ENCODE measurements at places on chromosomes 6 and 20.
A peak's percentile ranks its signal among the peaks of the same experiment; 100 is the strongest.

- no peak for DNase-seq
Observed at GRCh38 chr6:94389218-94389617, 969.9 kb upstream of the EPHA7 start.

DNA sequence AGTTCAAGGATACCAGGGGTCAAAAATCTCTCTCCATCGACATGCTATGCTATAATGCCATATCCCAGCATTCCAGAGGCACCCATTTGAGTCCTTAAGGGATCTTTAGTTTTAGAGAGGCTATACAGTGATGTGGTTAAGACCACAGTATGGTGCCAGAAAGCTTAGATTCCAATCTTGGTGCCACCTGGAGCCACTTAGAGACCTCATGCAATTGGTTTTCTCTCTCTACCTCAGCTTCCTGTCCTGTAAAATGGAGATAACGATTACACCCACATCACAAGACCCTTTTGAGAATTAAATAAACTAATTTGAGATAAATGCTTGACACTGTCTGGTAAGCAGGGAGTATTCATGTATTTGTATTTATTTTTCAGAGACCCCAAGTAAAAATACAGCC, 39.0 kb downstream of the PLAGL1 start:
- DNase-seq: no peak

DNA sequence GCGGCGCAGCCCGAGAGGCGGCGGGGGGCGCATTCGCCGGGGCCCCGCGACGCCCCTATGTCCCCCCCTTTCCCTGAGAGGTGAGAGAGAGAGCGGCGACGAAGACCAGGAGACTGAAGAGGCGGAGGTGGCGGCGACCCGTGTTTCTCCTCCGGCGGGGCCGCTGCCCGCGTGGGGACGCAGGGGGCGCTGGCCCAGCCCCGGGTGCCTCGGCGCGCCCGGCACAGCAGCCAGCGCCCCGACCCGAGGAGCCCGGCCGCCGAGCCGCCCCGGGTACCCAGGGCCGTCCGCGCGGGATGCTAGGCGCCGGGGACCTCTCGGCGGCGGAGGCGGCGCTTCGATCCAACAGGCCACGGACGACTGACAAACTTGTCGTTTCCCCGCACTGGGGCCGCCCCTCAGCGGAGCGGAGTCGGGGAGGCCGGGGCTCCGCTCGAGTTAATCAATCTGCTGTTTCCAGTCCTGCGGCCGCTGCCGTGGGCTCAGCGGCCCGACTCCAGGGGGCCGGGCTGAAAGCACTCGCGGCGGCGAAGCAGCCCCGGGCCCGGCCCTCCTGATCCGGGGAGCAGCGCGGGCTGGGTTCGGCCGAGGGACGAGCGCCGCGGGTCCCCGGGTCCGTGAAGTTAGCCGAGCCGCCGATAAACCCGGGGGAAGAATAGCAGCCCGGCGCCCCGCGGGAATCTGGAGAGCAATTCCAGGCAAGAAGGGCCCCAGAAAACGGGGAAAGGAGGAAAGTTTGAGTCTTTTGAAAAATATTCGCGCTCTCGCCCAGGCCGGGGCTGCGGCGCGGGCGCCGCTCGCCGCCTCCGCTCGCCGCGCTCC, 631 bp downstream of the MDGA1 start:
- peak; percentile 26 for DNase-seq

DNA sequence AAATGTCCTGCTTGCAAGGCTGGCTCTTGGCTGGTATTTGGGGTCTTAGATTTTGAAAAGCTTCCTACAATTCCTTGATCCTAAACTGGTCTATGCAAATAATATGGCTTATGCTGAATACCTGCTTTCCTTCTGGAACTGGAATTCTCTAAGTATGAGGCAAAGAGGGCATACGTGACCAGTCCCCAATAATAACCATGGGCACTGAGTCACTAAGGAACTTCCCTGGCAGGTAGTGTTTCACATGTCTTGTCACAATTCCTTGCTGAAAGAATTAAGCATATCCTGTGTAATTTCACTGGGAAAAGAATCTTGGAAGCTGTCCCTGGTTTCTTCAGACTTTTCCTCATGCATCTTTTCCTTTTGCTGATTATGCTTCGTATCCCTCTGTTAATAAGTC, 106.5 kb downstream of the MMS22L start:
- DNase-seq: no peak

DNA sequence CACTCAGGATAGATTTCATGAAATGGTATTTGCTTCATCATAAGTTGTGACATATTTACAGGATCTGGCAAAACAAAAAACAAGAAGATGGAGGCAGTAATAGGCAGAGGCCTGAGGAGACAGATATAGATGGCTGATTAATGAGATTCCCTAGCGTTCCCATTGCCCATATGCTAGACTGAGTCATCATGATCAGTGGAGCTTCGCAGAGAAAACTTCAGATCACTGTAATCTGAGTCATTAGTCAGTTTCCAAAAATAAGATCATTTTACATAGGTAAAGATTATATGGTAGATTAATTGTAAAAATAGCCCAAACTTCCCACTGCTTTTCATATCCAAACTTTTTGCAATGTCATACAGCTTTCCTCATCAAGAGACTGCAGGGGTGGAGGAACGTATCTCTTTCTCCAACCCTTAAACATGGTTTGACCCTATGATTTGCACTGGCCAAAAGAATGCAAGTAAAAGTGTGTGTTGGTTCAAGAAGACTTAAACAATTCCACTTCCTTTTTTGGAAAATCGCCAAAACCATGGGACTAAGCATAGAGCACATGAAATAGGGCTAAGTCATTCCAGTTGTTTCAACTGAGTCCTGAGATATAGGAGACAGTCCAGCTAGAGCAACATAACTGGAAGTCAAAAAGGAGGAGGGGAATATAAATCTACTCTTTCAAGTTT, 626.0 kb downstream of the RNF144B start:
- DNase-seq: no peak

DNA sequence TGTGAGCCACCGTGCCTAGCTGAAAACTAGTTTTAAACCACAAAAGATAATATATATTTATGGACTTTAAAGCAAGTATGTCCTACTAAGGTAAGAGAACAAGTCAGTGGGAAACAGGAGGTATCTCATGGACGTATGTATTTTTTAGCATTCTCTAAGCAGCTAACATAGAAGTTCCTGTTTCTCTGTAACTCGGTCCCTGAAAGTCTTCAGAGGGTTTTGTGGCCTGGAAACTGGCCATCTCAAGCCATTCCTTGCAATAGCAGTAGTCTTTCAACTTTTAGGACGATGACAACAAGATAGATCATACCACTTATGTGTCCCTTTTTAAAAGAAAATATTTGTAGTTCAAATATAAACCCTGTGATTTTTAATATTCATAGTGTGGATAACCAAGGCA, 95.6 kb upstream of the RALGAPA2 start:
- no peak for DNase-seq

- no peak for DNase-seq
Observed at GRCh38 chr20:43567477-43567876, 8.7 kb downstream of the SGK2 start.

DNA sequence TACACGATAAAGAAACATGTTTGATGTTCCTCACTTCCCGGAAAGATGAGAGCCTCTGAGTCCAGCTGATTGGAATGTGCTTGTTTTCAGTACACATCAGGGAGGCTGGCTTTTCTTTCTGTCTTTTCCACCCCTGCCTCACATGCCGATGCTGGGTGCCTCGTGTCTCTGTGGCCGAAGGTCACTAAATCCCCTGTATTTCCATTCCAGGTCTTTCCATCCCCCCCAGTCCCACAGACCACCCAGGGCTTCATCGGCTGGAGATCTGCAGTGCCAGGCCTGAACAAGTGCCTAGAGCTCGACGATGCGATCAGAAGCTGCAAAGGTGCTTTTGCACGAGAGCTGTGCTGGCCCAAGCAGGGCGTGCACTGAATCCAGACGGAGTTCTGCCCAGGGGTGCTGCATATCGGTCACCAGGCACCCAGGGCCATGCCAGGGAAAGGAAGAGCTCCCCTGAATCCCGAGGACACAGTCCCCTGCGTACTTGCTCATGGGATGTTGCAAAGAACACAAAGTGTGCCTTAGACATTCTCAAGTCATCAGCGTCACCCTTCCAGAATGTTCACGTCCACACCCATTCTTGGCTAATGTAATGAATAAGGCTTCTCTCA, 67.9 kb downstream of the ANKRD60 start:
- no peak for DNase-seq

GRCh38 chr6:70520575-70520974, 46.2 kb upstream of the SDHAF4 start:
- no peak for DNase-seq

- DNase-seq: no peak
Observed at GRCh38 chr6:72624557-72625160, 2.8 kb downstream of the KCNQ5 start.

DNA sequence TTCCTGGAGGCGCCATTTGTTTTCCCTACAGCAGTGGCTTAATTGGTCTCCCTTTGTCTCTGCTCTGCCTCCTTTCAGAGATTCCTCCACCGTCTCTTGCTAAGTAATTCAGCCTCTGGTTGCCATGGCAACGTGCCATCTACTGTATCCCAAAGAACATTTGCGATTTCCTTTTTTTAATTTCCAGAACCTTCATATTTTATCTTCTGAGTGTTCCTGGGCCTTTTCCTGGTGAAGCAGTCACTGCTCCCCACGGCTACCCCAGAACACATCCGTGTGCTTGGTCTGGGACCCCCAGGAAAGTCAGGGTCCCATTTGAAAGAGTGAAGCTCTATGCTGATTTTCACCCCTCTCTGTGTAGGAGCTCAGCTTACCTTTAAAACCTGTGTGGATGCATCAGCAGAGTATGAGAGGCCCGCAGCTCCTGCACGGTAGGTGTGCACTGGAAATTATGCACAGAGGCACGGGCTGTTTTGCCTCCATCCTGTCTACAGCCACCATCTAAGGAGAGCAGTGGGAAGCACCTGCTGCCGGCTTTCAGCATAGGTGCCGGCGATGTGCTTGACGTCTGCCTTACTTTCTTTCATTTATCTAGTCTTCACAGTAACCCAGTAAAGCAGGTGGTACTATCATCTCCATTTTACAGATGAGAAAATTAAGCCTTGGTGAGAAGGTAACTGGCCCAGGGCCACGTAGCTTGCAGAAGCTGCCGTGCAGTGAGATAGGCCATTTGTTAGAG, 122.8 kb downstream of the SYCP2 start:
- no peak for DNase-seq

DNA sequence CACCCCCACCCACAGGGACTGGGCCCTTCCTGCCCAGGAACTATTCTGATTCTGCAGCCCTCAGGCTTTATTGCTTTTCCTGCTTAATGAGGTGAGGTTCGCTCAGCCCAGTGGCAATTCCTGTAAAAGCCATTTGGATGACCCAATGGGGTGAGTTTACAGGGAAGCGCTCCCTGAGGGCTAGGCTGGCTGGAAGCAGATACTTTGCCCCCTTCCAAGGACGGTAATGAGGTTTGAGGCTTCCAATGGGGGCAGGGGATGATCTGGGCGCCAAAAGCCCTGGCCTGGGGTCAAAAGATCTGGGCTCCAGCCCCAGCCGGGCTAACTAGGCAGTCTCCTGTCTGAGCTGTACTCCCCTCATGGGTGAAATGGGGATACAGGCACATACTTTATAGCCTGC, 41.8 kb downstream of the RIPOR3 start:
- no peak for DNase-seq

GRCh38 chr20:33296206-33296605, 13.2 kb downstream of the BPIFB1 start:
- DNase-seq: no peak

DNA sequence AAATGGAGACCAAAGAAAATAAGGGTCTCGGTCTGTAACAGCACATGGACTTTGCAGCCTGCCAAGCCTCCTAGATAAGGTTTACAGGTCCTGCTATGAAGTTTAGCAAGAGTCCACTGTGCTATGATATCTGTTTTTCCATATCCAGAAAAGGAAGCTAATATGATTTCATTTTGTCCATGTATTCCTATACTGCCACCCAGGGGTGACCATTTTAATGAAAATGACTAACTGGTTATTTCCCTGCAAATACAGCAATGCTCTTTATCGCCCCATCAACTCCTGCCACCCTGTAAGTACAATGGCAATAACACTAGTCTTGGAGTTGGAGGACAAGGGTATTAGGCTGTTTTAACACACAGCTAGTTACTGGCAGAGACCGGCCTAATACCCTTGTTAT, 115.2 kb upstream of the GLP1R start:
- DNase-seq: no peak

- DNase-seq: no peak
Observed at GRCh38 chr6:39901116-39901655, 33.1 kb downstream of the MOCS1 start.

DNA sequence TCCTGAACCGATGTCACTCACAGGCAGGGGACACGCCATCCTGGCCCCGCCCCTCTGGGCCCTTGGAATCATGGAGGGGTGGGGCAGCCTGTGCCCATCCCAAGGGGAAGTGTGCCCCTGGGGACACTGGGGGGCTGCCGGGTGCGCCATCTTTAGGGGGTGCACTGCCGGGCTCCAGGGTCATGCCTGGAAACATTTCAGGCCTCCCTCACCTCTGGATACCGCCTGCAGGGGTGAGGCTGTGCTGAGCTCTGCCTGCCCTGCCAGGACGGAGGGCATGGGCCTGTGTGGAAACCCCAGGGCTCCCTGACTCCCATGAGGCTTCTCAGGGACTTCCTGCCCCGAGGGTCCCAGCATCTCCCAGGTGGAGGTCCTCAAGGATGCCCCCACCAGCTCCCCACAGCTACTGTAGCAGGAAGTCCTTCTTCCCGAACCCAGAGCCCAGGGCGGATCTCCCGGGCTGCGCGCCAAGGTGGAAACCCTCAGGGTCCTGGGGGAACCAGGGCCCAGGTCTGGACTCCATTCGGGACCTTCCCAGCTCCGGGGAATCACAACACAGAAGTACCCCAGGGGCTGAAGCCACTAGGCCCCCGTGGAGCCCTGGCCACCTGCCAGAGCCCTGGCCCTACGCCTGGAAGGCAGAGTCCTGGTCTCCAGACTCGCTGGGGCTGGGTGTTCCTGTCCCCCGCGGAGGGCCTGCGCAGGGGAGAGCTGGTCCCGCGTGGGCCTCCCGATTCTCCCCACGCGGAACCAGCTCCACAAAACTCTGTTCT, 15.6 kb downstream of the CHRNA4 start:
- no peak for DNase-seq

DNA sequence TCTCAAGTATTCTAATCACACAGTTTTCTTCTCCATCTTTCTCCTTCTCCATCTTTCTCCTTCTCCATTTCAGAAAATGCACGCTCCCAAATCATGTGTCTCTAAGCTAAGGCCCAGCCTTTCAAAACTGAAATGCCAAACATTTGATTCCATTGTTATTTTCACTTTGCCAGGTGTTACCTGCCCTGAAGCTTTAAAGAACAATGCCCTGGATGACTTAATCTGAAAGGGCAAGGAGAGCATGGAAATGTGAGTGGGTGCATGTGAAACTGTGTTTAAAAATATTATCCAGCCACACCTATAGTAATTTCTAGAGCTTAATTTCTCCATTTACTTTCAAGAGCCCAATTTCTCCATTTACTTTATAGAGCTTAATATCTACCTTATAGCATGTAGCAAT, 42.4 kb upstream of the GCLC start:
- DNase-seq: no peak

GRCh38 chr6:79543886-79544285, 6.7 kb upstream of the LCA5 start:
- DNase-seq: no peak
